ENCODE measurements at places on chromosomes 4 and X.

DNA sequence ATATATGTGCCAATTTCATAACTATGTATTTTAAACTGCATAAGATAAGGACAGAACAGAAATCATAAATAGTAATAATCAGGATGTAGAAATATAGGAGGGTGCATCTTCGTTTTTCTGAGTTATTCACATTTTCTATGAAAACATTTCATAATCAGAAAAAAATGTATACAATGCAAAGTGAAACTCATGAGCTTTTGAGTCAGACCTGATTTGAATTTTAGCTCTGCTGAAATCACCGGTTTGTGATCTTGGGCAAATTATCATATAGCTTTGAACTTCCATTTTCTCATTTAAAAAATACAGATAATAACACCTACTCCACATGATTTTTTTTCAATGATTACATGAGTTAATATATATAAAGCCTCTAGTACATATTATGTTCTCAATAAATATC is 106.9 kb downstream of the KDR start:
- DNase-seq: no peak

GRCh38 chr4:158080354-158080753 is 92.5 kb downstream of the GASK1B start:
- DNase-seq: no peak

DNA sequence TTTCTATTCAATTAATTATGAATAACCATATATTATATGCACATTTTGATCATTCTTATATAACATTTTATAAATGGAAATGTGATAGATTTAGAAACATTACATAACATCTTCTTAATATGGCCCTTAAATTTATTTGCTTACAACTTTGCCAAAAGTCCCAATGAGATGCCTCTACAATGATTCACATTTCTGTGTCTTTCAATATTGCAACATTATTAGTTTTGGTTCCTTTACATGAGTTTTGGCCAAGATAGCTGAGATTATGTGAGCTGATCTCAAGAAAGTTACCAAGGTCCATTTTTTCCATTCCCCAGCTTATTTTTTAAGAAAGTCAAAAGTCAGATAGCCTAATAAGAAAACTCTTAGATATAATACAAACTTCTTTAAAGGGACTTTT is 361.2 kb downstream of the PCDH7 start:
- no peak for DNase-seq

DNA sequence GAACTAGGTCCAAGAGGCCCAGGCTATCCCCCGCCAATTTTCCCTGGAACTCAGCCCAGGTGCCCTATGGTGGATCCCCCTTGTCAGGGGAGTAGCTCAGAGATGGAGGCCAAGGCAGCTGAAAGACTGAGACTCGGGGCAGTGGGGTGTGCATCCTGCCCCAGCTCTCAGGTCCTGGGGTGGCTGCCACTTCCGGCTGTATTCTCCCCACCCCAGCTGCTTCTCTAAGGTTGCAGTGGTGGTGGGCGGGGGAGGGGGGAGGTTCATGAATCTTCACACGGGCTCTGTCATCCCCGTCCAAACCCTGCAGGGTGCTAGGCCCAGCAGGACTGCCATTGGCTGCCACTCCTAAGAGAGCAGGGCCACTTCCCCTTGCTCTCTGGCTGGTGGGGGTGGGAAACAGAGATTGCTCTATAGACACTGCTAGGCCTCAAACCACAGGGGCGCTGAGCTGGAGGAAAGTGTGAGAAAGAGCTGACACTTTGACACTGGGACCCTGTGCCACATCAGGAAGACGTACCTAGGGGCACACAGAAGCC is 1.5 kb downstream of the SASH3 start:
- peak; percentile 67 for DNase-seq

GRCh38 chr4:156970501-156971164 is 966 bp downstream of the PDGFC start:
- no peak for DNase-seq

- DNase-seq: no peak
Observed at GRCh38 chrX:12843061-12843667, 23.7 kb upstream of the TLR7 start.

DNA sequence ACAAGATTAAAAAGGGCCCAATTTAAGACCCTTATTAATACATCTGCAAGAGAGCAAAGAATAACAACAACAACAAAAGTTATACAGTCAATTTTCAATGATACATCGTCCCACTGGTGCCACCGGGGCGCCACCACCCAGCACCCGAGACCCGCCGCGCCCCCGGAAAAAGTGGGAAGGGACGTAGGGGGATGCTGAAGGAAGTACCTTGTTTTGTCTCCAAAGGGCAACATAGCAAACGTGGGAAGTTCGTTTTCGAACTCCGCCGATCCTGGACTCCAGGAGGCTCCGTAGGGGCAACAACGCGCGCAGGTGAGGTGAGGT is 1.7 kb downstream of the PDE5A start:
- no peak for DNase-seq

DNA sequence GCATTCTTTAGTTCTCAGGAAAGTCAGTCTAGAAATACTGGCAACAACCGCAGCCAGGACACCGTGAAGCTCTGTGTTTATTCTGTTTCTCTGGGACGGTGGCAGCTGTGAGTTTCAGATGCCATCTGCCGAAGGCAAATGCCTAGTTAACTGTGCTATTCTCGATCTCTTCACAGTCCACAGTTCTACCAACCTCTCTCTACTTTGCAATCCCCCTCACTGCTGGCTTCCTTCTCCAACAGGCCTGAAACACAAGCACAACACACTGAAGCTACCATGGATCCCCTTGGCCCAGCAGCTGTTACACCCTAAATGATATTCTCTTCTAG is 118.8 kb downstream of the ZNF827 start:
- no peak for DNase-seq

GRCh38 chr4:139300431-139301112 is 733 bp upstream of the NAA15 start:
- DNase-seq: no peak

DNA sequence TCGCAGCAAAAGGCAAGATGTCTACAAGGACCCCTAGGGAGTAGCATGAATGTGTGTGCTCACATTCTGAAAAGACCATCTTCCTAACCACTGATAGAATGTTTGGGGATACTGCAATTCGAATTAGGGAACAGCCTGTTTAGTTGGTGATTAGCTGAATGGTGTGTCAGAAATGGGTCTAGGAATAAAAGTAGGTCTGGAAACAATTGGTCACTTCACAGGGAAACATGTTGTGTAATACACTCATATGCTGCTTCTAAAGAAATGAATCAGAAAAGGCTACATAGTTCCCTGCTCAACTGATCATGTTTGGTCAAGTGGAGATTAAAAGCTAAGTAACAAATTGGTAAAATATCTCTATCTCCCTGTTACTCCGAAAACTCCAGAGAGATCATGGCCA is 2362.4 kb upstream of the TENM3 start:
- no peak for DNase-seq
